Aorta (tissue), 5 donors: ENCODE measurements at places on chromosomes 3 and 15.

DNA sequence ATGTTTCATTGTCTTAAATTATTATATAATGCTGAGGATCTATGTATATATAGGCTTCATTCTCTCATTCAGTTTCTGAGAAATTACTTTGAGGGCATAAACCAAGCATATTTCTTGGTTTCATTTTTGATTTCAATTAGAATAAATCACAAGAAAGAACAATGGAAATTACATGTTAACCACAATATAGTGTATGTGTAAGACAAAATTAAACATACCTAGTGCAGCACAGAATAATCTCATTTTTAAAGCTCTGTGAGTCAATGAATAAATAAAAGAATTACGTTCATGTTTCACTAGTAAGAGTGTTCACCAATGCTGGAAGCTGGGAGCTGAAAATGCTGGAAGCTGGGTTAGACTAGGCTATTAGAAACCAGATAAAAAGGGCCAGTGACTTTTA lies 72.8 kb downstream of the UBE3A start:
- DNase-seq: no peak

- DNase-seq: no peak
These were observed 118.4 kb downstream of the CTNNB1 start for GRCh38 chr3:41317718-41318117.

DNA sequence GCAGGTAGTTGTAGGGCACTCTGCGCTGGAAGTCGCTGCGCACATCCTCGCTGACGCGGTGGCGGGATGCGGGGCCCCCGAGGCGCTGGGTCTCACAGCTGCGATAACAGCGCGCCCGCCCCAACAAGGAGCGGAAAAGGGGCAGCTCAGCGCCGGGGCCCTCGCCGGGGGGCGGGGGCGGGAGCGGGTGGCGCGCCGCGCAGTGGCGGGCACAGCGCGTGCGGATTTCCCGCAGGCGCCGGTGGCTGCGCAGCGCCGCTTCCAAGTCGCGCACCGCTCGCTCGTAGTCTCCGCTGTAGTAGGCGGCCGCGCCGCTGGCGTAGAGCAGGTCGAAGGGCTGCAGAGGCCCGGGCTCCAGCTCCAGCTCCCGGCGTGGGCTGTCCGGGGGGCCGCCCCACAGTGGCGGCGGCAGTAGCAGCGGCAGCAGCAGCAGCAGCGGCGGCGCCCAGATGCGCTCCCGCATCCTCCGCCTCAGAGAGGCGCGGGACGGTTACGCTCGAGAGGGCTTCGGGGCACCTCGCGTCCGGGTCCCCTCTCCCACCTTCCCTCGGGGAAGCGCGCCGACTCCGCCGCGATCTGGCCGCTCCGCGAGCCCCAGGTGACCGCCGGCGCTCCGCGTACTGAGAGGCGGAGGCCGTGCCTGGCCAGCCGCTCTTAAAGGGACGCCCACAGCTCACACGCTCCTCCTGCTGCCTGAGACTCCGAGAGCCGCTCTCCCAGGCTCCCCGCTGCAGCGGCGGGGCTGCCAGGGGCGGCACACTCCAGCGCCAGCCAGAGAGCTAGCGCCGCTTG lies at the start of gene P3H2:
P3H2 (minus strand) TSS at position 629 of the 792 bp plus-strand sequence; CDS start at position 463, 166 bp downstream.
- DNase-seq: peak; percentile 93

DNA sequence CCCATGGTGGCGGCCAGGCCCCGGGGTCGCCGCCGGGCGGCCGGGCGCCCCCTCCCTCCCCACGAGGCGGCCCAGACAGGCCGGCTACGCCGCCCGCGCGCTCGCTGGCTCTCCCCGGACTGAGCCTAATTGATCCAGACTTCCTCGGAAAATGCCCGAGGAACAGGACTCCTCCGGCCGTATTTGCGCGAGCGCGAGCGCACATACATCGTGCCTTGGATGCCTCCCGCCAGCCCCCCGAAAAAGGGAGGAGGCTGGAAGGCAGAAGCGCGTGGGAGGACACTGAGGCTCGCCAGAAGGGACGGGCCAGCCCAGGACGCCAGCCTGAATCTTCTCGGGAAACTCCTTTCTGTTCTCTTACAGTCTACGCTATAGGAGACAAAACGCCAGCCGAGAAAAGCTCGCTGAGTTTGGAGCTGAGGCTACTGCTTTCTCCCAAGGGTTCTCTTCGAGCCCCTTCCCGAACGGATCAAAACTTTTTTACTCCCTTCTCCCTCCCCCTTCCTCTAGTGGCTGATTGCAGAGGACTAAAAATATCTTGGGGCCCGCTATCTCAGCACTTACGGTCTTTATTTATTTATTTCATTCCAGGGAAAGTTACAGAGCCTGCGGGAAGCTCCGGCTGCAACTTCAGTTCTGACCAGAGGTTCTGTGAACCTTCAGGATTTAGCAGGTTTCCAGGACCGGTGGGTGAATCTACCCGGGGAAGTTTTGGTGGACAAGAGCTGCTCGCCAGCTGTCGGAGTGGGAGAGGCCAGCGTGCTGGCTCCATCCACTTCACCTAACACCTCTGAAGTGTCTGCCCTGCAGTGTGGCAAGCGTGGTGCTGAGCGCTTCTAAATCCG lies at the start of gene PDZRN3:
PDZRN3 (minus strand) TSS at position 121 of the 845 bp plus-strand sequence.
- peak; percentile 92 for DNase-seq

- DNase-seq: peak; percentile 74
These were observed 2.7 kb downstream of the TMEM108 start for GRCh38 chr3:133040696-133041523.
